Activated CD4-positive, alpha-beta T cell treated with anti-CD3 and anti-CD28 coated beads for 36 hours (primary cell): ENCODE measurements at places on chromosomes 6 and 20. TPM values are rescaled to one million over a fixed set of nuclear protein-coding genes. Genes with fewer than 3 reads are reported as not detected.

TRIM31 gene
- total RNA-seq, result not detected

MLIP gene
- not detected for total RNA-seq

PKIG gene
- 4.5 TPM for total RNA-seq

HLA-DOB gene
- 1.6 TPM for total RNA-seq

TBXT gene
- not detected for total RNA-seq

TRAPPC3L gene
- not detected for total RNA-seq

TMEM14C gene
- total RNA-seq, result 81.7 TPM

TGM3 gene
- total RNA-seq, result not detected

RNF144B gene
- total RNA-seq, result 3.4 TPM

DNMT3B gene
- total RNA-seq, result 1.6 TPM

OGFR gene
- 43.8 TPM for total RNA-seq

CST4 gene
- total RNA-seq, result not detected

VWA7 gene
- 1.4 TPM for total RNA-seq

CRISP2 gene
- total RNA-seq, result not detected

MCM8 gene
- total RNA-seq, result 45.4 TPM

CRIP3 gene
- total RNA-seq, result 1.8 TPM

FILIP1 gene
- not detected for total RNA-seq

LAMP5 gene
- not detected for total RNA-seq

YIPF3 gene
- total RNA-seq, result 39.6 TPM

ZBTB46 gene
- total RNA-seq, result 0.88 TPM

CLIC5 gene
- 3.7 TPM for total RNA-seq

PI16 gene
- 0.96 TPM for total RNA-seq

KCNK15 gene
- total RNA-seq, result 1.4 TPM

SMAP1 gene
- 24.8 TPM for total RNA-seq

PEX3 gene
- total RNA-seq, result 31.1 TPM

C20orf144 gene
- total RNA-seq, result 0.16 TPM

CLIC1 gene
- 438 TPM for total RNA-seq

GPX5 gene
- total RNA-seq, result not detected

SLC12A5 gene
- total RNA-seq, result 0.49 TPM

COL19A1 gene
- not detected for total RNA-seq

LPA gene
- not detected for total RNA-seq

TSBP1 gene
- not detected for total RNA-seq

BRPF3 gene
- 18.0 TPM for total RNA-seq

DEFB114 gene
- total RNA-seq, result not detected

MTFR2 gene
- total RNA-seq, result 26.9 TPM

WFDC12 gene
- total RNA-seq, result not detected
